GM04504 (cell line): ENCODE measurements at places on chromosomes 2 and 18.

- DNase-seq = no peak
Observed at GRCh38 chr2:18763338-18763737, 174.0 kb upstream of the NT5C1B start.

DNA sequence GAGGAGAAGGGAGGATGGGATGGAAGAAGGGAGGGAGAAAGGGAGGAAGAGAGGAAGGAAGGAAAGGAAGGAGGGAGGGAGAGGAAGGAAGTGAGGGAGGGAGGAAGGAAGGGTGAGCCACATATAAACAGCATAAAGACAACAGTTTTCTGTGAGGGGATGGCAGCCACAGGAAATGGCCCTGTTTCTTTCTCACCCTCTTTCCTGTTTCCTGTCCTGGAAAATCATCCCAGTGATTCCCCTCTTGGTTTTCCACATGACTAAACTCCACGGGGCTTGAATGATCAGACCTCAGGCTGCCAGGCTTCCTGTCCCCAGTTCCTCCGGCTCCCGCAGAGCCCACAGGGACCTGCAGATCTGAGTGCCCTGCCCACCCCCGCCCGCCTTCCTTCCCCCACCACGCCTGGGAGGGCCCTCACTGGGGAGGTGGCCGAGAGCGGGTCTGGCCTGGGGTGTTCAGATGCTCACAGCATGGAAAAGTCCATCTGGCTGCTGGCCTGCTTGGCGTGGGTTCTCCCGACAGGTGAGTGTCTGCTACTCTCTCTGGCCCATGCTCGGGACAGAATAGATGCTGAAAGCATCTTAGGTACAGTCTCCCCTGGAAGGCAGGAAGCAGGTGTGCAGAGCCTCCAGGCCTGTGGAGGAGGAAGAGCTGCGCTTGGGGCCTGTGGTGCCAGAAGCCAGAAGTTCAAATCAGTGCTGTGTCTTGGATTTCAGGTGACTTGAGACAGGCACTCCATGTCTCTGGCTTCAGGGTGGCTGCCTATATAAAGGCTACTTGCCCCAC is at the start of gene SIGLEC15:
Gene SIGLEC15, plus strand, starts transcription at position 418 of the 787 bp plus-strand sequence. Its CDS starts 54 bp downstream, at position 472.
- DNase-seq = no peak

DNA sequence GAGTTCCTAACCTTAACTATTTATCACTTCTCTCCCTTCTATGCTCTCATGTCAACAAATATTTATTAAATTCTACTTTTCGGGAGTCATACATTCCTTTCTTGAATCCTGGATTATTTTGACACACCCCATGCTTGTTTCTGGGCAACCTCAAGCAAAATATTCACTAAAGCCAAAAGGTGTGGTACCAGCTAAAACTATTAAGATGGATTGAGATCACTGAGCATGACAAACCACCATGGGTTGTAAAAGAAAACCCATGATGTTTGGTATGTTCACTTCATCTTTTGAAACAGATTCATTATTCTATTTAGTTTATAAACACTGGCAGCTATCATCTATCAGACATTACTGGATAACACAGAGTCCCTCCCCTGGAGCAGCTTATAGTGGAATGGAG is 32.5 kb downstream of the DPP4 start:
- DNase-seq = no peak

DNA sequence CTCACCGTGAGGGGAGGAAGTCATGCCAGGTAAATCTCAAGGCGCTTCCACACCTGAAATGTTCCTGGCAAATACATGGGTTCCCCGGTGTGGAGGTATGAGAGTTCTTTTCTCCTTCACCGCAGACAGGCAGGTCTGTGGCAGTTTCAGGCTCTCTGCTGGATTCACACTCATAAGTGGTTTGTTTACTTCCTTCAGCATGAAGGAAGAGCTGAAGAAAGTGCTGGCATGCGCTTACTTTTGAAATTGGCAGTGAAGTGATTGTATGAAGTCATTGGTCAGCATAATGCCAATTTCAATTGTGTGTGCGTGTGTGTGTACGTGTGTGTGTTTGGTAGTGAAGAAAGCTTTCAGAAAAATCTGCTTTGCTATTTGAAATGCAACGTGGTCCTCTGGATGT is 43.4 kb downstream of the RNF144A start:
- DNase-seq = peak; percentile 25

DNA sequence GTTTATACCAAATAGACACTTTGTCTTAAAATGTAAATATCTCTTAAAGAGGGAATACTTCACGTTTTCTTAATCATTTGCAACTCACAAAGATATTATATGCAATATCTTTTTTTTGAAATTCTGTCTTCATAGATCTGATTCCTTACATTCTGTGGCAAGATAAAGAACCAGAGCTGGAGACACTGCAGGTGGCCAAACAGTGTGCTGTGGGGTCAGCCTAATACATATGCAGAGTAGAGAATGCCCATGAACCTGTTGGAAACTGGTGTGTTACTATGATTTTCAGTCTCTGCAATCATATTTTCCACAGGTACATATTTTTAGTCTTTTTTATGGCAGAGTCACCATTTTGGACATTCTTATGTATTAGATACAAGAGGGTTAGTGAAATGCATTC is 229.6 kb upstream of the CHST9 start:
- DNase-seq = no peak

DNA sequence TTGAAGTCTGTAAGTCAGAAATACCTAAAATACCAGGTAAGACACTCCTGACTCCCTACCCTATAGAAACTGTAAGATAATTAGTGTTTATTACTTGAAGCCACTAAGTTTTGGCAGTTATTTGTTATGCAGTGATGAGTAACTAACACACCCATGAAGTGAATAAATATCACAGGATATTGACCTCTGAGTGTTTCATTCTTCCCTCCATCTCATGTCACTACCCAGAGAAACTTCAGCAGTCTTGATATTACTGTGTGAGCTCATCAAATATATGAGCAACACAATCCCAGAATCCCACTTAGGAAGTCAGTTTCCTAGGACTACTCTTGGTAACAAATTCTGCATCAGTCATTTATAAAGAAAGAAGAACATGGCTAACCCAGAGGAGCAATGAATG is 529.7 kb downstream of the FBXO15 start:
- DNase-seq = no peak

GRCh38 chr2:40095000-40095399 is 315.9 kb upstream of the THUMPD2 start:
- no peak for DNase-seq
